ENCODE measurements at places on chromosomes 12 and 14.

- no peak for DNase-seq
Measured at GRCh38 chr12:119669744-119670472, 2.0 kb downstream of the PRKAB1 start.

DNA sequence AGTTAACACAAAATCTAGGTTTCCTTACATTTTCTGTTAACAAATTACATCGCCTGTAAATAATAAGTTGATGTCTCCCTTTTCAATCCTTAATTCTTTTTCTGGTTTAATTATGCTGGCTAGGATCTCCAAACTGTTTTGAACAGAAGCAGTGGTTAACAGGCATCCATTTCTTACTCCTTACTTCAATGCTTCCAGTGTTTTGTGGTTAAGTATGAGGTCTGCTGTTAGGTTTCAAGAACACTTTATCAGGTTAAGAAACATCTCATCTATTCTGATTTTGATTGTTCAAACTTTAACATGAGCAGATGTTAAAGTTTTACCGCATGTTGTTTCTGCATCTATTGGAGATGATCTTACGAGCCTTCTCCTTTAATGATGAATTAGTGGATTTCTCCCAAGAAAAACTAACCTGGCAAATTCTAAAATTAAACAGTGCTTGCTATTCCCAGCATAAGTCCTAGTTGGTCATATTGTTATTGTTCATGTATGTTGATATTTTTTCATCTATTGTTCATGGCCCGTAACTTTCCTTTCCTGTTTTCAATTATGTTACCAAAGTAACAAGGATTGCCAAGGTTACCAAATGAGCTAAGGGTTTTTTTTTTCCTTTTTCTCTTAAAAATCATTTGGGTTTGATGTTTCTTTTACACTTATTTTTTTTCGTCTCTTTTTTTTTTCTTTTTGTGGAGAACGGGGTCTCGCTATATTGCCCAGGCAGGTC lies 33.4 kb downstream of the POLE start:
- DNase-seq = no peak

DNA sequence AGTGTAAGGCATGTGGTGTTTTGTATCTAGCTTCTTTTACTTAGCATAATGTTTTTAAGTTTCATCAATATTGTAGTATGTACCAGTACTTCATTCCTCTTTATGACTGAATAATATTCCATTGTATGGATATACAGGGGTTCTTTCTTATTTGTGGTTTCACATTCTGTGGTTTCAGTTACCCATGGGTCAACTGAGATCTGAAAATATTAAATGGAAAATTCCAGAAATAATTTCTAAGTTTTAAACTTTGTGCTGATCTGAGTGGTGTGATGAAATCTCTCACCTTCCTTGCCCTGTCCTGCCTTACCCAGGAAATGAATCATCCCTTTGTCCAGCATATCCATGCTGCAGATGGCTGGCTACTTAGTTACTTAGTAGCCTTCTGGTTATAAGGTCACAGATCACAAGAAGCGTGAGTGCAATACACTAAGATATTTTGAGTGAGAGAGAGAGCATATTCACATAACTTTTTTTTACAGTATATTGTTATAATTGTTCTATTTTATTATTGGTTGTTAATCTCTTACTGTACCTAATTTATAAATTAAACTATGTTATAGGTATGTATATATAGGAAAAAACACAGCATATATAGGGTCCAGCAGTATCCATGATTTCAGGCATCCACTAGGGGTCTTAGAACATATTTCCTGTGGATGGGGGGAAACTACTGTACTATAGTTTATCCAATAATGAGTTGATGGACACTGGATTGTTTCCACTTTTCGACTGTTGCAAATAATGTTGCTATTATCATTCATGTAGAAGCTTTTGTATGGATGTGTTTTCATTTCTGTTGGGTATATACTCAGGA lies 59.6 kb upstream of the LRTM2 start:
- no peak for DNase-seq

- DNase-seq = no peak
Measured at GRCh38 chr14:20332788-20333493, at the start of gene CCNB1IP1. TSS of gene CCNB1IP1 (minus strand) at chr14:20333279. CDS start at chr14:20316523, 16,756 bp downstream.

DNA sequence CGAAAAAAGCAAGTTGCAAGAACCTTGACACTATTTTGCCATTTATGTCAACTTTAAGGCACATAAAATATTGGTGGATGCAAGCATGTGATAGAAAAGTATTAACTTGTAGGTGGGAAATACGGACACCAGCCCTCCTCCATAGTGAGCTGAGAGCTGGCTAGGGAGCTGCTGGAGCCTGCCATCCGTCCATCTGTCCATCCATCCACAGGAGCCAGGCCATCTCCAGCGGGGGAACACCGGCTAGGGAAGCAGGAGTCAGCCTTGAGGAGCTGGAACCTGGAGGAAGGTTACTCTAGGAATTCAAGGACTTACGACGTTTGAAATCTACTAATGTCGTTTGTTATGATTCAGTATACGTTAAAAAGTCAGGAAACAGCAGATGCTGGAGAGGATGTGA lies 120.7 kb upstream of the C14orf180 start:
- no peak for DNase-seq

- DNase-seq = no peak
Measured at GRCh38 chr12:77845831-77846230, 15.1 kb downstream of the NAV3 start.

GRCh38 chr14:99441157-99441870 lies 39.3 kb downstream of the SETD3 start:
- no peak for DNase-seq

DNA sequence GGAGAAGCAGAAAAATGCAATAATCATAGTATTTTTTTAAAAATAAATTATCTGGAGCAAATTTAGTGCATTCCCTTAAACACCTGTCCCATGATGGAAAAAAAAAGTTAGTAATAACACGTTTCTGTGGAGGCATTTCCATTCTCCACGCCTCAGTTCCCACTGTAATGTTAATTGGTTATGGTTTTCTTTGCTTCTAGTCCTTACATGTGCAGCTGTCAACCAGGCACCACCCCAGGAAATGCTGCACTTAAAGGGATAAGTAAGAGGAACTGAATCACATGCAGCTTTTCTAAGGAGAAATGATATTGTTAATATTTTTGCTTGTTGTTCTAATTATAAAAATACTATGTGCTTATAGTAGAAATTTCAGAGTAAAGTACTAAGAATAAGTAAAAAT lies 240.3 kb downstream of the ZFP36L1 start:
- no peak for DNase-seq

DNA sequence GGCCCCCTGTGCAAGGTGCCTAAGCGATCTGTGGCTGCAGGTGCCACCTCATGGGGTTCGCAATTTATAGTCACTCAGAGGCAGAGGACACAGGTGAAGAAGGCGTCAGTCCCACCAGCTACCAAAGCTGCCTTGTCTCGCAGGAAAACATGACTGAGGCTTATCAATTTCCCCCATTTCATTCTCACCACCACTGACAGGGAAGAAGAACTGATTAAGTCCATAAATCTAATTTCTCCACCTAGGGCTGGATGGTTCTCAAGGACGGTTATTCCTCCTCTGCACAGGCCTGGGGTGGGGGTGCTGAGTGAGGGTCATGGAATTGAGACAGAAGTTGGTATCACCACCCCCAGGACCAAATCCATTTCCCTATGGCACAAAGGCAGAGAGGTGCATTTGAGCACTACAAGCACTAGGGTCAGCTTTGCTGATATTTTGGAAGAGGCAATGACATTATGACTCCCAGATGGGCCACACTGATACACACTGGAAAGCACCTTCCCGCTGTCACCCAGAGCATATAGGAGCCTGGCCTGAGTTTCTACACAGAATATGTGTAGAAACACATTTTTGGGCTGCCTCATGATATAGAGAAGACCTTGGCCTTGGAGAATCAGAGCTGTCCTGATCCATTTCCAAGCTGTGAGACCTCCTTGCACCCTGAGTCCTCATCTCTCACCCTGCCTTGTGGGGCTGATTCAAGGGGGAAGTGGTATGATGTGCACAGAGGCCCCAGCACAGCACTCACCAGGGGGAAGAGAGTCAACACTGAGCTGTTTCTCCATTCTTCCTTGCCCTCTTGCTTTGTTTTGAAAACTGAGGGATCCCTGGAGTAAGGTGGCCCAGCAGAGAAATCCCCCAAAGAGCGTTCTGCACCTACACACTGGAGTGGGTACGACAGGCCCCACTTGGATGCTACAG lies 59.4 kb downstream of the PITPNM2 start:
- no peak for DNase-seq

DNA sequence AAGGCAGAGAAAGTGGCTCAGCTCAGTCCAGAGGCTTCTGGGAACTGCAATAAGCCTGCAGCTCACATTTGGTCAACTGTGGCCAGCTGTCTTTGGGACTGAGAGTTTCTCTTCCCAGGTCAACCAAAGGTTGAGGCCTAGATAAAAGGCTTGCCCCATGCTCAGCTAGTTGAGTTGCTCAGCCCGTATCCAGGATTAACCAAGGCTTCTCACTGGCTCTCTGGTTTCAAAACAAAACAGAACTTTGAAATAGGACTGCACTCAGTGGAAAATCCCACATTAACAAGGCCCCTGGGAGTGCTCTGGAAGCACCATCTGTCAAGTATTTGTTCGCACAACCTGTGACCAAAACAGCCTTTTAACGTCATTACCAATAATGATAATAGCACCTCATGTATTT lies 40.3 kb upstream of the NUAK1 start:
- no peak for DNase-seq

DNA sequence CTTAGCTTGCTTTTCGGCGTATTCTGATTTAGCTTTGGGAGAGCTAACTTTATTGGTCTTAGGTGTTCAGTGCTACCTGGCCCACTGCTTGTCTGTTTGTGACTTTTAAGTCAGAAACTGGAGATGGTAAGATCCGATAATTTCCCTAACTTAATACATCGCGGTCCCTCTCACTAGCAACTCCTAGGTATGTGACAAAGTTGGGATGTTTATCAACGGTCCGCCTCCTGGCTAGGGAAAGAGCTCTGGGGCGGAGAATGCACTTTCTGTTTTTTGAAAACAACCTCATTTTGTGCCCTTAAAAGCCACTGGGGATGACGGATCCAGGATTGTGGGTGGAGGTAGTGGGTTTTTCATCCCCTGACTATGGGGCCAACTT lies 1.2 kb downstream of the CDKN1B start:
- DNase-seq = no peak

DNA sequence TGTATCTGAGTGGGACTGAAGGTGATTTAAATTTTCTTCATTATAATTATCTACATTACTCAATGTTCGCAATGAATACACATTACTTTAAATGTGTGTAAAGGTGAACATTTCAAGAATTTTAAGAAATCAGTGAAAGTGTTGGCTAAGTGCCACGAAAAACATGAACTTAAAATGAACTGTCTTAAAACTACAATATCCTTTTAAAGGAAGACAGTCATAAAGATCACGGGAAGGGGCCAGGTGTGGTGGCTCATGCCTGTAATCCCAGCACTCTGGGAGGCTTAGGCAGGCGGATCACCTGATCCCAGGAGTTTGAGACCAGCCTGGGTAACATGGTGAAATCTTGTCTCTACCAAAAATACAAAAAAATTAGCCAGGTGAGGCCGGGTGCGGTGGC lies 11.2 kb downstream of the MOK start:
- DNase-seq = no peak

- no peak for DNase-seq
Measured at GRCh38 chr12:122545855-122546254, 18.8 kb downstream of the KNTC1 start.

DNA sequence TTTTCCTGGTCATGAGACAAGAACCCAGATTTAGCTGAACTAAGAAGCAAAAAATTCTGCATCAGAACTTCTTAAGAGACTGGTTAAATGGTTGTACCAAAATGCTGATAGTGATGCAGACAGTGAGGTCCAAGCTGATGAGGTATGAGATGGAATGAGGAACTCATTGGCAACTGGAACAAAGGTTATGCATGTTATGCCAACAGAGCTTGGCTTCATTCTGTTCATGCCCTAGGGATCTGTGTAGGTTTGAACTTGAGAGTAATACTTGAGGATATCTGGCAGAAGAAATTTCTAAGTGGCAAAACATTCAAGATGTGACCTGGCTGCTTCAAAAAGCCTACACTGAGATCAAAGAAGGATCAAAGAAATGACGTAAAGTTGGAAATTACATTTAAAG lies 398.0 kb downstream of the FSCB start:
- DNase-seq = no peak

- DNase-seq = no peak
Measured at GRCh38 chr12:3493043-3493858, 2.2 kb downstream of the PRMT8 start.

DNA sequence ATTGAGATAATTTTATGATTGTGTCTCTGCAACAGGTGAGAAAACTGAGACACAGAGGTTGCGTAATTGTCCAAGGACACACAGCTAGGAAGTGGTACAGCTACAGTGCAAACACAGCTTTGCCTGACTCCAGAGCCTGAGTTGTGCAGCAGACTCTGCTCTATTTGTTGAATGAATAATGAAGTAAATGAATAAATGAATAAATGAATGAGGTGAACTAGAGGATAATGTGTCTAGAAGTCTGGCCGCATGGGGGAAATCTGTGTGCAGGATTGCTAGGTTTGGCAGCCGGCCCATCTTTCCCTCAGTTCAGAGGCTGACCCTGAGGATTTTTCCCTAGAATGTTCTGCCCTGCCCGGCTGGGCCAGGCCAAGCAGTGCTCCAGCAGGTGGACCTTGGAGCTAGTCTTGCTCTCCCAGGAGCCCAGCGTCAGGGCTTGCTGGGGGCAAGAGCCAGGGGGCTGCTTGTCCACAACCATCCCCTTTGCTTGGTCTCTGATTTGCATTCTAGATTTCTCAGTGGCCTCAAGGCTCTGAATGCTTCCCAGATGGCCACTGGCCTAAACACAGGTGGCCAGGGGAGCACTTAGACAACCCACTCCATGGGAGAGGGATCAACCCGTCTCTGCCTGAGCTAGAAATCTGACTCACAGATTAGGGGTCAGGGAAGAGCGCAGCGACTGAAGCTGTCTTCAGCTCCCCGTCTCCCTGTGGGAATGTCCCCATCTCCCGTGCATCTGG lies 225.2 kb downstream of the C12orf75 start:
- DNase-seq = no peak

GRCh38 chr12:120490833-120491512 lies 4.9 kb upstream of the DYNLL1 start:
- no peak for DNase-seq

GRCh38 chr14:58669556-58670200 lies 31.9 kb downstream of the DACT1 start:
- no peak for DNase-seq

- DNase-seq = no peak
Measured at GRCh38 chr12:10618338-10618987, 5.1 kb upstream of the MAGOHB start.

GRCh38 chr14:33307691-33308251 lies 369.1 kb downstream of the NPAS3 start:
- DNase-seq = no peak

DNA sequence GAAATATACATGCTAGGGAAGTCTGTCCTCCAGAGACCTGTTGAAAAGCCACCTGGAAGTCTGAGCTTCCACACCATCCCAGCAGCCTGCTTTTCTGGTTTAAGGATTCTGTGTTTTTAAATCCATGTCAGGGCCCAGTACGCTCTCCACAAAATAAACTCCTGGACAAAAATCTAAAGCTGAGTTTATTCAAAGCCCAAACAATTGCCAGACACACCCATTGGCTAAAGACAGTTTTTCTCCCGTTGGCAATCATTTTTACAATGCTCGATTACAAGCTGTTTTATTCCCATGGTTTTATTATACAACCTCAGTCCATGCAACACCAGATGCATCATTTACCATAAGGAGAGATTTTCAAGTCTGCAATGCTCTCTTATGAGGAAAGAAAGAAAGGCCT lies 94.5 kb downstream of the MYRFL start:
- no peak for DNase-seq

All from stimulated activated CD8-positive, alpha-beta memory T cell treated with anti-CD3 and anti-CD28 coated beads, Interleukin-4, amount 100 ng/mL, for 1 hour (primary cell).